ENCODE measurements at places on chromosomes 2 and 18. TPM values are rescaled to one million over a fixed set of nuclear protein-coding genes. Genes with fewer than 3 reads are reported as not detected.

Gene TRMT61B
- 14.6 TPM for total RNA-seq

Gene DLGAP1
- total RNA-seq, result 8.2 TPM

- H3K4me1 ChIP-seq, result no peaks in the 10 kb centered on the region
- H3K4me3 ChIP-seq, result no peak overlapping the region
- no peaks in the 10 kb centered on the region for H3K27me3 ChIP-seq
- no peak overlapping the region for H3K27ac ChIP-seq
- DNase-seq, result no peak
- H3K36me3 ChIP-seq, result no peaks in the 10 kb centered on the region
Measured at GRCh38 chr2:222715742-222716141, 44.3 kb downstream of the MOGAT1 start.

- H3K27ac ChIP-seq, result no peak overlapping the region
- no peaks in the 10 kb centered on the region for H3K36me3 ChIP-seq
- no peak for DNase-seq
- H3K4me3 ChIP-seq, result peak overlapping the region; percentile 25
Measured at GRCh38 chr18:70181015-70181414, 24.5 kb downstream of the RTTN start.

GRCh38 chr2:117170897-117171296 lies 643.6 kb upstream of the DDX18 start:
- no peaks in the 10 kb centered on the region for H3K4me1 ChIP-seq
- no peaks in the 10 kb centered on the region for H3K27me3 ChIP-seq
- H3K36me3 ChIP-seq, result no peaks in the 10 kb centered on the region
- DNase-seq, result no peak
- H3K27ac ChIP-seq, result no peak overlapping the region

DNA sequence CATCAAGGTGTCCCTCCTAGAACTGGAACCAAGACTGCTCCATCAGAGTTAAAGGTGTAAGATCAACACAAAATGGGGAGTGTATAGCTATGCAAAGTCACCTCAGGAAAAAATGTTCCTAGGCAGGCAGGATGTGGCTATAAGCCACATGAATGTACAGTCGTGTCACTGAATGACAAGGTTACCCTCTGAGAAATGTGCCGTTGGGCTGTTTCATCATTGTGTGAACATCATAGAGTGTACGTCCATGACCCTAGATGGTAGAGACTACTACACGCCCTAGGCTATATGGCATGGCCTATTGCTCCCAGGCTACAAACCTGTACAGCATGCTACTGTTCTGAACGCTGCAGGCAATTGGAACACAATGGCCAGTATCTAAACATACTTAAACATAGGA lies 24.5 kb downstream of the TYMS start:
- H3K4me1 ChIP-seq, result peaks cover 5% of the 10 kb centered on the region
- H3K27ac ChIP-seq, result no peak overlapping the region
- H3K36me3 ChIP-seq, result peaks cover 26% of the 10 kb centered on the region
- H3K27me3 ChIP-seq, result no peaks in the 10 kb centered on the region

Gene NMS
- total RNA-seq, result not detected

GRCh38 chr2:42045848-42046748 lies 1.7 kb upstream of the PKDCC start:
- DNase-seq, result no peak
- H3K4me1 ChIP-seq, result peaks cover 19% of the 10 kb centered on the region
- H3K27me3 ChIP-seq, result no peaks in the 10 kb centered on the region
- no peaks in the 10 kb centered on the region for H3K36me3 ChIP-seq

Gene PMS1
- total RNA-seq, result 26.5 TPM

DNA sequence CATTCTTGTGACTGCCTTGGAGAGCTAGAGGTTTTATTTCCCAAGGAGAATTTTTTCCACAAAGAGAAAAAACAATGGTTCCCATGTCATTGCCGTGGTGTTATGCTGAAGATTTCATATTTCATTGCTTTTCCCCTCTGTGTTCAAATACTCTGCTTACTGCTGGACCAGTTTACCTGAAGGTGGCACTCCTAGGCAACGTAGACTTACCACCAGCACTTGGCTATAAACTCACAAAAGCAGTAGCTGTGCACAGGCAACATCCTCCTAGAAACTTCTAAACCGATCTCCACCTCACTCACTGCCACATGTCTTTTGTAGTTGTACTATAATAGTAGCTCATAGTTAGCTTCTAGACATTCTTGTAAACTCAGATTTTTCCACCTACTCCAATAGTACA lies 1319.7 kb upstream of the CRIM1 start:
- no peak overlapping the region for H3K4me3 ChIP-seq
- no peak overlapping the region for H3K27ac ChIP-seq
- H3K27me3 ChIP-seq, result no peaks in the 10 kb centered on the region

DNA sequence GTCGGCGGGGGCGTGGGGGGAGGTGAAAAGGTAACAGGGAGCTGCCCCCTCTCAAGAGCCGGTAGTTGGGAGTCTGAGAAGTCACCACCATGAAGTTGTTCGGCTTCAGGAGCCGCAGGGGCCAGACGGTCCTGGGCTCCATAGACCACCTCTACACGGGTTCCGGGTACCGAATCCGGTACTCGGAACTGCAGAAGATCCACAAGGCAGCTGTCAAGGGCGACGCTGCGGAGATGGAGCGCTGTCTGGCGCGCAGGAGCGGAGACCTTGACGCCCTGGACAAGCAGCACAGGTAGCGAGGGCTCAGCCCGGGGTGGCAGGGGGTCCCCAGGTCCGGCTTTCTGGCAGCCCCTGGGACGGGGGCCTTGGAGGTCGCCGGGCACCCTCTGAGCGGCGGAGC lies 47.1 kb upstream of the ZNF519 start:
- no peak for DNase-seq
- H3K27ac ChIP-seq, result no peak overlapping the region
- no peaks in the 10 kb centered on the region for H3K27me3 ChIP-seq
- H3K4me1 ChIP-seq, result no peaks in the 10 kb centered on the region
- no peaks in the 10 kb centered on the region for H3K36me3 ChIP-seq

GRCh38 chr18:21110713-21111345 lies 784 bp downstream of the ROCK1 start:
- H3K27me3 ChIP-seq, result no peaks in the 10 kb centered on the region
- peak overlapping the region; percentile 73 for H3K4me3 ChIP-seq
- peaks cover 50% of the 10 kb centered on the region for H3K4me1 ChIP-seq
- peak overlapping the region; percentile 99 for H3K27ac ChIP-seq
- peak; percentile 41 for DNase-seq
- H3K36me3 ChIP-seq, result no peaks in the 10 kb centered on the region

Gene CD207
- not detected for total RNA-seq

- H3K4me3 ChIP-seq, result no peak overlapping the region
- no peaks in the 10 kb centered on the region for H3K36me3 ChIP-seq
- peak; percentile 6 for DNase-seq
- no peaks in the 10 kb centered on the region for H3K4me1 ChIP-seq
- no peak overlapping the region for H3K27ac ChIP-seq
- H3K27me3 ChIP-seq, result no peaks in the 10 kb centered on the region
Measured at GRCh38 chr2:209593930-209594329, 170.1 kb downstream of the MAP2 start.

- peak overlapping the region; percentile 100 for H3K27ac ChIP-seq
- peak; percentile 71 for DNase-seq
Measured at GRCh38 chr2:65129286-65129825, 550 bp downstream of the RAB1A start.

Gene LYPD1
- total RNA-seq, result not detected

Gene ANKRD62
- not detected for total RNA-seq

DNA sequence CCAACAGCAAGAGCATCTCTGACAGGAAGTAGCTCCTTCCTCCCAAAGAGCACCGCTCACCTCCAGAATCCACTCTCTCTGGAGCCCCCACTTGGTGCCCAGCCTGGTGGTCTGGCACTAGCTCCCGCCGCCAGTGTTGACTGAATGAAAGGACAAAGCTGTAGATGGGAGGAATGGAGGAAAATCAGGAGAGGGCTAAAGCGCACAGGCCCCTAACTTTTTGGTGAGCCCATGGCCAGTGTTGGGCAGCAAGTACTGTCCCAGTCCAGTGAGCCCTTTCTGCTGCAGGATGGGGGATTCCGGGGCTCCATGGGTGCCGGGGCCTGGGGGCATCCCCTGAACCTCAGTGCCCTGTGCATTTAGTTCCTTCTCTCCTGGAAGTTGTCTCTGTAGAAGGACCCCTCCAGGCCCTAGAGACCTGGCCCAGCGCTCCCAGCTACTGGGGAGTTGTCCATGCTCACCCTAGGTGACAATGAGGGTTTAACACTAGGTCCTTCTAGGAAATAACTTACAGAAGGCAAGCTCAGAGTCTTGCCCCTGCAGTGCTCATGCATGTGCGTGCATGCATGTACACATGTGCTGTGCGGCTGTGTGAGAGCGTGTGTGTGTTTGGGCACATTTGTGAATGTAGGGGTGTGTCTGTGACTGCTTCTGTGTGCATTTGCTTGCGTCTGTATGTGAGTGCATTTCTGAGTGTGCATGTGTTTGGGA lies 33.6 kb downstream of the GLI2 start:
- peaks cover 9% of the 10 kb centered on the region for H3K4me1 ChIP-seq
- H3K4me3 ChIP-seq, result no peak overlapping the region
- no peak for DNase-seq
- no peak overlapping the region for H3K27ac ChIP-seq
- no peaks in the 10 kb centered on the region for H3K27me3 ChIP-seq

- H3K27ac ChIP-seq, result no peak overlapping the region
- no peak overlapping the region for H3K4me3 ChIP-seq
- peaks cover 46% of the 10 kb centered on the region for H3K36me3 ChIP-seq
- H3K4me1 ChIP-seq, result no peaks in the 10 kb centered on the region
- no peaks in the 10 kb centered on the region for H3K27me3 ChIP-seq
Measured at GRCh38 chr2:25756536-25756935, 83.2 kb upstream of the DTNB start.

GRCh38 chr2:192828947-192829346 lies 634.2 kb upstream of the TMEFF2 start:
- no peak overlapping the region for H3K27ac ChIP-seq
- H3K4me3 ChIP-seq, result no peak overlapping the region
- no peaks in the 10 kb centered on the region for H3K4me1 ChIP-seq
- H3K36me3 ChIP-seq, result no peaks in the 10 kb centered on the region
- no peak for DNase-seq

- no peak overlapping the region for H3K27ac ChIP-seq
- no peak overlapping the region for H3K4me3 ChIP-seq
- no peak for DNase-seq
- H3K27me3 ChIP-seq, result no peaks in the 10 kb centered on the region
- no peaks in the 10 kb centered on the region for H3K4me1 ChIP-seq
Measured at GRCh38 chr2:8132351-8132831, 549.5 kb upstream of the ID2 start.

GRCh38 chr2:200471324-200471848 lies 38.5 kb downstream of the KCTD18 start:
- no peaks in the 10 kb centered on the region for H3K27me3 ChIP-seq
- no peak overlapping the region for H3K27ac ChIP-seq
- H3K36me3 ChIP-seq, result peaks cover 23% of the 10 kb centered on the region
- H3K4me1 ChIP-seq, result peaks cover 12% of the 10 kb centered on the region

Gene ARHGEF33
- 2.8 TPM for total RNA-seq
